ENCODE measurements at places on chromosomes 13 and 19.

DNA sequence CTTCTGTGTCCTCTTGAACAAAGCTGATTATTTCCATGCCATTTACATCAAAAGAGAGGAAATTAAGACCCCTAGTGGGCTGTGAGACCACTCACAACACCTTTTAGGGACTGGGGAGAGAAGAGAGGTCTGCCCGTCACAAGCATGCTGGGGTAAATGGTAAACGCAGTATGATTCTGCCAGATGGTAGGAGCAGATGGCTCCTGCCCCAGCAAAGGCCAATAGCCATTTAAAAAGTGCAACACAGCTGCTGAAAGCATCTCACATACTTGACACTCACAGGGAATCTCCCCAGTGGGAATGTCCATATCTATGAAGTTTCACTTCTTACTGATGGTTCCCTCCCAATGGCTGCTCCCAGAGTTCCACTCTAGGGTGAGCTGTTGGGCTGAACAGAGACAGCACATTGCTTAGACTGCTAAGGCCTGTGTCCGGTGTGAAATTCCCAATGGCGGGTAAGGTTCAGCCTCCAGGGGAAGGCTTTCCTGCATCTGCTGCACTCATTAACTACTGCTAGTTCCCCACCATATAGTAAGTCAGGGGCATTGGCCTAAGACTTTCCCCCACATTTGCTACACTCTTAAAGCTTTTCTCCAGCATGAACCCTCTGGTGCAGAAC is 7.4 kb downstream of the ZNF671 start:
- no peak for DNase-seq

GRCh38 chr13:71149046-71149445 is 718.0 kb downstream of the DACH1 start:
- DNase-seq = no peak

GRCh38 chr13:72314210-72314609 is 413.2 kb downstream of the MZT1 start:
- DNase-seq = no peak

DNA sequence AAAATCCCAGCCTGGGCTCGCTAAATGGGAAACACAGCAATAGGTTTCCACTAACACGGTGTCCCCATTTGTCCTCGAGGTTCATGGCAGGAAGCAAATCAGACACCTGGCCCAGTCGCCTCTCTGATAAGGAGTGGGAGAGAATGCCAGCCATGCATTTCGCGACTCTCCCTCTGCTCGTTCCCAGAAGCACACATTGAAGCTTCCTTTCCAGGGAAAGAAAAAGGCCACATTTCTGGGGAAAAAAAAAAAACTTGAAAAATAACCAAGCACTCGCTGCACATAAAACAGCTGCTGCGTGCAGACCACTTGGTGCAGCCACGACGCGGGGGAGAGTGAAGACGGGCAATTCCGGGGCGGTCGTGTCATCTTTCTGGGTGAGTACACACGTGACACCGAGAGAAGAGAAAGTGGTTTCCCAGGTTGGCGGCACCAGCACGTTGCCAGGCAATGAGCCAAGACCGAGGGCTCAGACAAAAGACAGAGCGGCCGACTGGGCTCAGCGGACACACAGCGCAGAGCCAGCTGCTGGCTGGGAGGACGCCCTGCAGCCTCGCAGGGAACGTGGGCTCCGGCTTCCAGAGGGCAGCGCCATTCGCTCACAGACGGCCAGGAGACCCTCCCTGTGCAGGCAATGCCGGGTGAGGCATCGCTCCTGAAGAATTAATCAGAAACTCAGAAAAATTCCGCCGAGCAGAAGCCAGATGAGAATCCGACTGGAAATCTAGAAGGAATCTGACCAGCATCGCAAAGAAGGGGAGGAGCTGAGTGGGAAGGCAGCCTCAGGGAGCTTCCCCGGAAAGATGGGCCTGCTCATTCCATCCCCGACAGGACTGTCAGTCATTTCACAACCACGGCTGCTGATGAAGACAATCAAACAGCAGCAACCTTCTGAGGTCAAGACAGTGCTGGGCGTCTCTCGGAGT is 83.2 kb upstream of the IRS2 start:
- DNase-seq = no peak

Measured in GM12892 (cell line).